ENCODE measurements at places on chromosomes 1 and 21.

DNA sequence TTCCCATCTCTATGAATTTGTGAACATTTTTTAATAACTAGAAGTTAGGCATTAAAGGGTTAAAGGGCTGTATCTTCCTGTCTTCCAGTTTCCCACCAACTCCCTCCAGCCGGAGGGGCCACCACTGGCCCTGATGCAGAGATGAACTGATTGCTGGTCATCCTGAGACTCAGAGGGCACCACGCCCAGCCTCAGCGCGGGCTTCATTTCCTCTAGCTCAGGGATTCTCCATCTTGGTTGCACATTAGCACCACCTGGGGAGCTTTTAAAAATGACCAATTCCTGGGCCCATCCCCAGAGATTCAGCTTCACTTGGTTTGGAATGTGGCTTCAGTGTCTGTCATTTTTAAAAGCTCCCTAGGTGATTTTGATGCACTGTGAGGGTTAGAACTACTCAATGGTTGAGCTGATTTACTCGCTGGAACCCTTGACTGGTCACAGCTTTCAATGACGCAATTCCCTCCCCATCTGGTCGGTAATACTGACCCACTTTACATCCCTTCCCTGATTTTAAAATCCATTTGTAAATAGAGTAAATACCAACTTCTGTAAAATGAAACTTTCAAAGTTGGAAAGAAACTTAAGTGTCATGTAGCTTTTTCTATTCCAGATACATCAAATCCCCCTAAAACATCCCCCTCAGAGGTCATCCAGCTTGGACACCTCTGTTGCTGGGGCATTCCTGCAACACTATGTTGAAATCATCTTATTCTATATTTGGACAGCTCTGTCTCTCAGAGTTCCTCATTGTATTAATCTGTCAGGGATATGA lies 5.1 kb downstream of the NAV1 start:
- DNase-seq = no peak

DNA sequence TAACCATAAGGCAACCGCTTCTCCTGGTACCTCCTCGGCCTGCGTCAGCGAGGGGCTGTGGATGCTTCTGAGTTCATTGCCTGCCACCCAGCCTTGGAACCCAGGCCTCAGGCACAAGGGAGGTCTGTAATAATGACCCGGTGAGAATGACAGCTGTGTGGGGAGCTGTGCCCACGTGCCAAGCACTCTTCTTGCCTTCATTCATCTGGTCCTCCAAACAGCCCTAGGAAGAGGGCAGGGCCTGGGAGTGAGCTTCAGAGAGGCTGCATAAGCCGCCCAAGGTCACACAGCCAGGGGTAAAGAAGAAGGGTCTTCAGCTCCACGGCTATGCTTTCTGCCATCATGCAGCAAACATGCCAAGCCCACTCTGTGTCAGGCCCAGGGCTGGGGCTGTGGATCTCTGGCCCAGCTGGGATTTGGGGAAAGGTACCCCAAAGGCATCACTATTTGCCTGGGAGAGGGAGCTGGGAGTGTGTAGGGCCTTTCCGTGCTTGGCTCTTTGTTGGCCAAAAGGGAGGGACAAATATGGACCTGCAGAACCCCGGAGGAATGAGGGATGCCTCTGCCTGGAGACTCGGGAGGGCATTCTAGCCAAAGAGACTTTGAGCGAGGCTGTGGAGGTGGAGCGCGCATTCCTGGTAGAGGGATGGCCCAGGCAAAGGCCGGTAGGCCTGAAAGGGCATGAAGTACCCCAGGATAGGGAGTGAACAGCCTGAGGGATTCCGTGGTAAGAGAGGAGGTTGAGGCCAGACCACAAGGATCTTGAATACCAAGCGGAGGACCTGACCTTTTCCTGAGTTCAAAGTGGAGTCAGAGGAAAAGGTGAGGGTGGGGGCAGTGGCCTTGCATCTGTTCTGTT lies 10.1 kb upstream of the EDN2 start:
- no peak for DNase-seq

DNA sequence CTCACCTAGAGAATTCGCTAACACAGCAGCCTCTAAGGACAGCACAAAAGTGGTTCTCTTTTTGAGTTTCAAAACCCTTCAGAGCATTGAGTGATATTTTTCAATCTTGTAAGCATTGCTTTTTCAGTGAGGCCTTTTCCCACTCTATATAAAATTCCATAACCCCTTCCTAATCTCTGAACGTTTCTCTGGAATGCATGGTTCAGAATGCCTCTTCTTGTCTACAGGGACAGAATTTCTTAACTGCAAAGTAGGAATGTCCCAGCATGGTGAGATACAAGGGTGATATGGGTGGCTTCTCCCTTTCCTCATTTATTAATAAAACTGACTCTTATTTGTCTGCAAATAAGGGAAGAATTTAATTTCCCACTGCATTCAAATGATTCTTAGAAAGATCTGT lies 377.9 kb downstream of the LTN1 start:
- no peak for DNase-seq

DNA sequence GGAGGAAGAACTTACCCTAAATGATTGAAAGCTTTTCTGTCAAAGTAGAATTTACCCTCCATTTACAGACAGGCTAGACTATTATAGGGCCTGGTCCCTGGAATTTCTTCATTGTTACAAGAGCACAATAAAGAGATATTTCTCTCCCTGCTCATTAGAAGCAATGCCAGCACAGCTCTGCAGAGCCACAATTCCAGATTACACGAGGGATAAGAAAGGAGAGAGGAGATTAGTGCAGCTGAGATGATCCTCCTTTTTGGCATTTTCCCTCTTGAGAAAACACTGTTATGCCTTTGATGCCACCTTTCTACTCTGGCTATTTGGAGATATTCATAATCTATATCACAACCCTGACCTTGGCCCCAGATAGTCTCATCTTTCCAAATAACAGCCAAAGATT lies 1119.5 kb upstream of the TMPRSS15 start:
- no peak for DNase-seq

DNA sequence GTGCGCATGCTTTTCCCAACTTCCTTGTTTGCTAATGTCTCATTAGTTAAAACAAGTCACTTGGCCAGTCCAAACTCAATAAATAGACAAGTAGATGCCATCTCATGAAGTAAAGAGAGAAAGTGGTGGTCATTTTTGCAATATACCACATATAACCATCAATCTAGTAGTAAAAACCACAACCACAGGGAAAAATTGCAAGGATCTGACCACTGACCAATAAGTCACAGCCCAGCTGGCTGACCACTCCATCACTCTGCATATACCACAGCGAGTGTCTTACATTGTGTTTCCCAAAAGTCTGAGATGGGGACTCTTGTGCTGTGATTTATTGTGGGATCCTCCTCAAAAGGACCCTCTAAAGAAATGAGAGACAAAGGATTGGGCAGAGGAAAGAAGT lies 76.0 kb downstream of the FH start:
- DNase-seq = no peak
